ENCODE measurements at places on chromosomes 7 and 10. TPM values are rescaled to one million over a fixed set of nuclear protein-coding genes. Genes with fewer than 3 reads are reported as not detected.

KCP gene
- total RNA-seq: 10.6 TPM

STEAP4 gene
- total RNA-seq: 11.3 TPM

NRAP gene
- not detected for total RNA-seq

DNA sequence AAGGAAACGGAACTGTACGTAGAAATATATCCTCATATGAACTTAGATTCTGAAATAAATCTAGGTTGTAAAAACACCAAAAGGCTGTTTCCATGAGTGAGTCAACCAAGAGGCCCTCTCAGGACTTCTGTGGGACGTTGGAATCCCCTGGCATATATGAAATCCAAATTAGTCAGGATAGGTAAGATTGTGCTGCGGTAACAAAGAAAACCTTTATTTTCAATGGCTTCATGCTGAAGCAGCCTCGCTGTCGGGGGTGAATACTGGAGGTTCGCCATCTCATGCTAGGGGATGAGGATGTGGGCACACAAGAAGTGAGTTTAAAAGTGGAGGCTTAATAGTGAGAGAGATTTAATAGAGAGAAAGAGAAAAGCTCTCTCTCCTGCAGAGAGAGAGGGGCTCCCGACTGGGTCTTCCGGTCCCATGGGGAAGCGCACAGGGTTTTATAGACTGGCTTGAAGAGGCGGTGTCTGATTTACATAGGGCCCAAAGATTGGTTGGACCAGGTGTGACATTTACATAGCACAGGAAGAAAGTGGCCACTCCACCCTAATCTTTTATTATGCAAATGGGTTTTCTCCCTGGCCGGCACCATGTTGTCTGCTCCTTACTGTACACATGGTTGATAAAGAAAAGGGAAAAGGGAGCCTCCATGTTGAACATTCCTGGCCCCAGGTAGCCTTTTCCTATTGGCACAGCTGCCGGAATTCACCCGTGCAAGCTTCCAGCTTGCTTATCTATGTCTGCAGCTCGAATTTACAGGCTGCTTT, 52.3 kb upstream of the SEPHS1 start:
- no peak for DNase-seq

- DNase-seq: no peak
These were observed 130.0 kb downstream of the ELAPOR2 start for GRCh38 chr7:86929293-86930109.

DNA sequence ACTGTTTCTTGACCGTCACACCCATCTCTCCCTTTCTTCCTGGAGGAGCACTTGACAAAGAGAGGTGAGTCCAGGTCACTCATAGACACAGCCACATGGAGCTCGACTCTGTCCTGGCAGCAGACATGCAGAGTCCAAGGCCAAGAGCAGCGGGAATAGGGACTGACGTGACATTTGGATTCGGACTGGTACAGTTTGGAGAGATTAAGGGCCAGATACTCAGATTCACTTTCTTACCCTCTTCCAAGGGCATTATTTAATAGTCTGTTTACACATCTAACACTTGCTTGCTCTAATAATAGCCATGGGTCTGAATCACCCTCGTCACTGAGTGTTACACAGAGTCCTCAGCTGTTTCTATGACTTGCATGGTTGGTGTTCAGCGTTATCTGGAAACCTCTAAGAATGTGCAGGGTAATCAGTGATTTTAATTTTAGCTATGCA, 39.2 kb upstream of the OTUD1 start:
- no peak for DNase-seq

DLX6 gene
- 1.2 TPM for total RNA-seq

DNA sequence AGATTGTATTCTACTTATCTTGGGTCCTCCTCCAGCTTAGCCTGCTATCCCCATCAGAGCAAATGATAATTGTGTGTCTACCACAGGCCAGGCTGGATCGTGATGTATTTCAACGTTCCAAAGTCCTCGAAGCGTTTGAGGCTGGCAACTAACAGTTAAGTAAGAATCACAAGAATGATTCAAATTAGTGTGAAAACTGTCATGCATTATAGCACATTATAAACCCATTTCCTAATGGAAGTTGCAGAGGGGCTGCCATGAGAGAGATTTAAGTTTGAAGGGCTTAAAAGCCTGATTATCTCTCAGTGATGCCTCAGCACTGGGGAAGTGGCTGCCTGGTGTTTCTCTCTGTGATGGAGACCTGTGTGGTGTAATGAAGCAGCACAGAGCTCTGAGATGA, 119.1 kb downstream of the FRMD4A start:
- DNase-seq: no peak

DOCK1 gene
- 34.2 TPM for total RNA-seq

CBX3 gene
- 390 TPM for total RNA-seq

DNA sequence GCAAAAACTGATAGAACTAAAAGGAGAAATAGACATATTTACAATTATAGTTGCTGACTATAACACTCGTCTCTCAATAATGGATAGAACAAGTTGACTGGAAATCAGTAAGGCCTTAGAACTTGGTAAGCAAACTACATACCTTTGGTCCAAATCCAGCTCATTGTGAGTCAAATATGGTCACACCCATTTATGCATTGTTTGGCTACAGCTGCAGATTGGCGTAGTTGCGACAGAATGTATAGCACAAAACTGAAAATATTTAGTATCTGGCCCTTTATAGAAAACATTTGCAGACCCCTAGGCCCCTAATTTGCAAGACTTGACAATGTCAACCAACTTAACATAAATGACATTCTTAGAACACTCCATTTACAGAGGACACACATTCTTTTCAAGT, 103.6 kb upstream of the EGR2 start:
- DNase-seq: no peak

DNA sequence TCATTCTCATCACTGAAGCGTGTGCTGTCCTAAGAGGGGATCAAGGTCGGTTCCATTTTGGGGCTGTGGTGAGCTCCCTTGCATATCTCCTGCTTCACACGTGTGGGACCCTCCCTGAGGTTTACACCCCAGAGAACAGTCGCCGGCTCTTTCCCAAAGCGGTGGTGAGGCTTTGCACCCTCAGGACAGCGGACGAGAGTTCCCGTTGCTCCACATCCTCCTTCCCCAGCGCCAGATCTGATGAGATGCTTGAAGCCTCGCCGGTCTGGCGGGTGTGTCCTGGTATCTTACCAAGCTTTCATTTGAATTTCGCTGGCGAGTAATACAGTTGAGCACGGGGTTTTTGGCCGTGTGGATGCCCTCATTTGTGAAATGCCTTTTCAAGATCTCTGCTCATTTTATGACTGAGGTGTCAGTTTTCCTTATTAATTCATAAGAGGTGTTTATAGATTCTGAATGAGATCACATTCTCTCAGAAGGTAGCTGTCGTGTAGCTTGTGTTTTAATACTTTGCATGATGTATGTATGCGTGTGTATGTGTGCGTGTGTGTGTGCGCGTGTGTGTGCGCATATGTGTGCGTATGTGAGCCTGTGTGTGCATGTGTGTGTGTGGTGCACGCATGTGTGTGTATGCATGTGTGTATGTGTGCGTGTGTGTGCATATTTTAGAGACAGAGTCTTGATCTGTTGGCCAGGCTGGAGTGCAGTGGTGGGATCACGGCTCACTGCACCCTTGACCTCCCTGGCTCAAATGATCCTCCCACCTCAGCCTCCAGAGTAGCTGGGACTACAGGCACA, 30.7 kb downstream of the ELFN1 start:
- DNase-seq: no peak

DNA sequence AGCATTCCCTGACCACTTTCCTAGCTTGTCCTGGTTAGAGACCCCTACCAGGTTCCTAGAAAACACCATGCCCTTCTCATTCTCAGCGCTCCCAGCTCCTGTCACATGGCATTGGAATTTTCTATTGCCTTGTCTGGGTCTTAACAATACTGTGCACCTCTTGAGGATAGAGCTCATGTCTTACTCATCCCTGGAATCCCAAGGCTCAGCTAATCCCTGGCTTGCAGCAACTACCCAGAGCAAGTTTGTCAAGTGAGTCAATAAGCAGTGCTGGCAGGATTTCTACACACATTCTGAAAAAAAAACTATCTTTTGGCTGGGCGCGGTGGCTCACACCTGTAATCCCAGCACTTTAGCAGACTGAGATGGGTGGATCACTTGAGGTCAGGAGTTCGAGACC, 11.7 kb upstream of the PRDX3 start:
- DNase-seq: no peak

MIOS gene
- 46.5 TPM for total RNA-seq

TLL2 gene
- 0.44 TPM for total RNA-seq

DNA sequence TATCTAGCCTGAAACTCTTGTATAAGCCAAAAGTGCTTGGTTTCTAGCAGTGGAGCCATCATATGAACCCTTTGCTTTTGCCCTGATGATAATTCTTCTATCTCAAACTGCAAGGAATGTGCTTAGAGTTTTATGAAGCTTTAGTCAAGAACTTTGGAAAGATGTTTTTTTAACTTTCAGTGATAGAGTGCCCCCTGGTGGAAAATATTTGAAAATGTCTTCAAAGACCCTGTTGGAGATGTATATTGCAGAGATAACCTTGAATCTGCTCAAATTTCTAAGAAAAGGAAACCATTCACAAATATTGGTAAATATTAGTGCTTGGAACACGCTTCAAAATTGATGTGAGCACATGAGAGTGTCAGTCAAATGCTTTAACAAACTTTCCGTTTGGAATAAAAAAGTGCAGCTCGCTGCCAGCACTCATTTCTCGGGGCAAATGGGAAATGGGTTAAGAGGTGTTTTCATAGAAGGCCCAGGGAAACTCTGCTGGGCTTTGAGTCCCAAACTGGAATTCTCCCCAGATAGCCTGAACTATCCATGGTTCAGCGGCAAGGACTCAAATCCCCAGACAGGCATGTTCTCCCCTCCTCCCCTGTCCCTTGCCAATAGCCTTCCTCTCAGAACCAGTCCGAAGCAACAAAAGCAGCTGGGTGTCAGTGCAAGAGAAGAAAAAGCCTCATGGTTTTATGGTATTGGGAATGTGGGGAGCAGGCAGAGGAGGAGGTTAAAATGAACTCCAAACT, 129.3 kb downstream of the MYOF start:
- no peak for DNase-seq

GRCh38 chr10:115932099-115932498, 340.9 kb downstream of the GFRA1 start:
- no peak for DNase-seq

Measured in Calu3 (cell line).